ENCODE measurements at places on chromosomes 7 and 10. TPM values are rescaled to one million over a fixed set of nuclear protein-coding genes. Genes with fewer than 3 reads are reported as not detected.

BLNK gene
- 0.12 TPM for total RNA-seq

TYW1B gene
- 0.80 TPM for total RNA-seq

DNA sequence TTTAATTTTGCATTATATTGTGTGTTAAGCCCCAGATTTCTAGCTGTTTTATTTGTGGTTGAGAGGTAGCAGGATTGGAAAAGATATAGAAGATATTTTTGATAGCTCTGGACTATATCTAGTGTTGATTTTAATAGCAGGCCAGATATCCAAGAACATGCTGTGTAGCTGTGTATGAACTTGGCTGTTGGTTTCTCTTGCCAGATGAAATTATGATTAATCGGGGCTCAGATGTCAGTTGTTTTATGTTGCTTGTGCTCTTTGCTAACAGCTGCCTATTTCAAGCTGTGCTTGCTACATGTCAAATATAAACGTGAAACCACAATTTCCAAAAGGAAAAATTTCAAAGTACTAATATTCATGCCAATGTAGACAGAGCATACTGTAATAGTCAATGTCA, 141.1 kb downstream of the GRM3 start:
- no peak for DNase-seq

GRCh38 chr10:31479752-31480151, 160.7 kb downstream of the ZEB1 start:
- DNase-seq = no peak

DNA sequence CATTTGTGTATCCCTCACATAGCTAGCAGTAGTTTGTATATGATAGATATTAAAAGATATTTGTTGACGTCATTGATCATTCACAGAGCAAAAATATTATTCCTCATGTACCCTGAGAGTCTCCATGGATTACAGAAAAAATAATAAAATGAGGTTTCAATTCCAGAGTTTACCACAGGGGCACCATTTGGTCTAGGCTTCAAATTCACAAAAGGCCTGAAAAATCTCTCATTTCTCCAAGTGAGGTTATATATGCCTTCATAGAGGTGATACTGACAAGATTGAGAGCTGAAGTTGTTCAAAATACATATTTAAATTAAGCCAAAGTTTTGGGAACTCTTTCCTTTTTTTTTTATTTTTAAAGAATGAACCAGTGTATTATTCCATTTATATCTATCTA, 52.7 kb downstream of the TMEM26 start:
- no peak for DNase-seq

- DNase-seq = no peak
Measured at GRCh38 chr10:7593905-7594304, 72.9 kb downstream of the ITIH5 start.

DNA sequence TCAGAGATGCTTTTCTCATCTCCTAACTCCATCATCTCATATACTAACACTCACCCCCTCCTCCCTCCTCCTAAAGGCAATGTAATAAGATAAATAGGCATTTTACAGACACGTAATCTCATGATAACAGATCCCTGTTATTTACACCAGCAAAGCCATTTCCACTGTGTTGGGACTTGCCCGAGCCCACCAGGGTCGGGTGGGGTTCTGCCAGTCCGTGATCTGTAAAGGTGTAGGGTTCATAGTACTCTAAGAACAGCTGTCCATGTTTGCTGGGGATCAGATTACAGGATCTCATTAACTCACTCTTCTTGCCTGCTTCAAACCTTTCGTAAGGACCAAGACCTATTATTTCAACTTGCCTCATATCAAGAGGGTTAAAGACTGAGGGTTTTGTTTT, 172.4 kb downstream of the FZD1 start:
- no peak for DNase-seq

NPFFR1 gene
- total RNA-seq = 0.14 TPM

HKDC1 gene
- total RNA-seq = 42.0 TPM

GRCh38 chr10:110859973-110860376, 11.8 kb upstream of the PDCD4 start:
- no peak for DNase-seq

DNA sequence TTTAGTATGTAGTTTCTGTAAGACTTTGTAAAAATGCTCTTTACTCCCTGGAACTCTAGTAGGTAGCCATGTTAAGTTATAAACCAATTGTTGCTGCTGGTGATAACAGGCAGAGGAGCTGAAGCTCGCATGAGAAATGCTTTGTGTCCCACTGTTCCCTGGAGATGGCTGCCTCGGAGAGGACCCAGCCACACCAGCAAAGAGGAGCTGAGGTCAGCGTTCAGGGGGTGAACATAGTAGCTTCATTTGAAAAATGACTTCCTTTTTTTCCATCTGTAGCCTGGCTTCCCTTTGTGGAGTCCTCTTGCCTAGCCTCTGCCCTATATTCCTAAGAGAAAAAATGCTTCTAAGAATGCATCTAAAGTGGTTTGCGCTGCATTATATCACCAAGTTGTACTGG, 20.3 kb downstream of the CELF2 start:
- no peak for DNase-seq

ALOX5 gene
- total RNA-seq = 1.7 TPM

- DNase-seq = no peak
Measured at GRCh38 chr10:62885684-62886461, 69.7 kb upstream of the EGR2 start.

DNA sequence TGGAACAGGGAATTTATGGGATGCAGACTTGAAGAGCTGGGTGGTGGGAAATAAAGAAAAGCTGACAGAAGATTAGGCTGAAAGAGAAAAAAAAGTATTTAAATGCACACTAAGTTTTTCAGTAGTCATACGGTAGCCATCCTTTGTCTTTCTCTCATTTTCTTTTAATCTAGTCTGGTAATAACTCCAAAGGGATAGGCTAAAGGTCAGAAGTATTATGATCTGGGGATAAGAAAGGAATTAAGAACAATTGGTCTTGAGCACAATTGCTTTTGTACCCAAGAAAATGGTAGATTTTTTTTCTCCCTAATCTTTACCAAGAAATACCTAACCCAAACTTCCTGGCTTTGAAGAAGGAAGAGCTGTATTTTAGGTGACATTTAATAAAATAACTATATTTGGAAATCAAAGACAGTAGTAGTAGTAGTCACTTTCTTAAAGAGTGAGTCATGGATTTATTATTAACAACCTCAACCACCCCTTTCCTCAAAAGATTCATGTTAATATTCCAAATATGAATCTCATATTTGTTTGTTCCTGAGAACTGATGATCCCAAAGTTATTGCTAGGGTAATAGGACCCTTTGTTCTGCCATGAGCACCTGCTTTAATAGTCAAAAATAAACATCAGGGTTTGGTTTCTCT, 120.2 kb upstream of the ODAD2 start:
- no peak for DNase-seq

CALCR gene
- total RNA-seq = not detected

GRCh38 chr10:22647244-22647643, 67.1 kb downstream of the PIP4K2A start:
- DNase-seq = no peak

DNA sequence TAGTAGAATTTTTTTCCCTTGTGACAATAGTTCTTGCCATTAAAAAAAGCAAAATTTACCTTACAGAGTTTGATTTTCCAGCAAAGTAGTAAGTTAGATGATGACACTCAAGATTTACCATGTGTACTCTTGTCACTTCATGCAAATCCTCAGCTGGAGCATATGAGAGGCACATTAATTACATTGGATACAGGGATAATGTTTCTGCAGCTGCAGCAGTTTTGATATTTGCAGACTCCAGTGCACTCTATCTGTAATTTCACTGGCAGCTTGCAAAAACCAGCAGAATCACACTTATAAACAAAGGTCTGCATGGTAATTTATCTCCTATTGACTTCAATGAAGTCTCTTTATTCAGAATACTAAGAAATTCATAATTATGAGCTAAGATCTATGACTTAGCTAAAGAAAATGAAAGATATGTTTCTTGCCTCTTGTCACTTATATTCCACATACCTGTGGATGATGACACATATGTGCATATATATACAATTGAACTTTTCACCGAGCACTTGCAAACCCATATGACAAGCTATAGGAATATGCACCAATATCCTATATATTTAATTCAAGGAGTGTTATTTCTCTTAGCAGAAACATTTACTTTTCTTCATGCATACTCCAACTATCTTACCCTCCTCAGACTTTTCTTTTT, 530.6 kb downstream of the PHTF2 start:
- DNase-seq = no peak

DNA sequence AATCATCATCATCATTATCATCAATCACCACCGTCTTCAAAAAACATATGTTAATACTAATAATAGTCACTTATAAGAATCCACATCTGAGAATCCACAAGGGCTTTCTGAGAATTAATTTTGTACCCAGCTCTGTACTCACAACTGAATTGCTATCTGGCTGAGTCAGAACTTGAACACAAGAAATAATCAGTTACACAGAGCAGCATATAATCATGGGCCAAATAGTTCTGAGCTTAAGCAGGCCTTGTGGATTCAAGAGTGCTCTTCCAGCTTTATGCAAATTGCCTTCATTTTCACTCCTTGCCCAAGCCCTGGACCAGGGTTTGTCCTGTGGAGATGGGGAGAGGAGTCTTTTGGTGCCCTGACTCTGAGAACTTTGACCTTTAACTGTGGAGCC, 304.5 kb downstream of the ZNF248 start:
- DNase-seq = no peak

DNA sequence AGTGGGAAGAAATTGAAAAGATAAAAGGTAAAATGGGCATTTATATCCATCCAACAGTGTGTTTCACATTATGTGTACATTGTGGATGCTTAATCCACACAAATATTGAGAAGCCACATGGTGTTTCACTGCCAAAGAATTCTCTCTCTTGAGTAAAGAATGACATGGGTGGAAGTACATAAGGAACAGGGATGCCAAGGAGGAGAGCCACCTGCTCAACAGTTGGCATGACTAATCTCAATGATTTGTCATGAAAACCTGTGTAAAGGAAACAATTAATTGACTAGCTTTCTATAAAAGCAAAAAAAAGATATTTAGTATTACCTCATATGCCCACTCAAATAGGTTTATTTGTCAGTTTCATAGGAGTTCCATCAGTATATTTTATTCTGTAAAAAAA, 43.1 kb downstream of the MAGI2 start:
- no peak for DNase-seq

GRCh38 chr7:26853788-26854393, 10.5 kb downstream of the SKAP2 start:
- no peak for DNase-seq
